Mammary epithelial cell (primary cell): ENCODE measurements at places on chromosomes 11 and 22. TPM values are rescaled to one million over a fixed set of nuclear protein-coding genes. Genes with fewer than 3 reads are reported as not detected.

CD3G gene
- not detected in 2 replicates for total RNA-seq

PNPLA5 gene
- total RNA-seq, result not detected in 2 replicates

MRPL49 gene
- total RNA-seq, result 54.7 TPM

C11orf21 gene
- not detected in 2 replicates for total RNA-seq

DNA sequence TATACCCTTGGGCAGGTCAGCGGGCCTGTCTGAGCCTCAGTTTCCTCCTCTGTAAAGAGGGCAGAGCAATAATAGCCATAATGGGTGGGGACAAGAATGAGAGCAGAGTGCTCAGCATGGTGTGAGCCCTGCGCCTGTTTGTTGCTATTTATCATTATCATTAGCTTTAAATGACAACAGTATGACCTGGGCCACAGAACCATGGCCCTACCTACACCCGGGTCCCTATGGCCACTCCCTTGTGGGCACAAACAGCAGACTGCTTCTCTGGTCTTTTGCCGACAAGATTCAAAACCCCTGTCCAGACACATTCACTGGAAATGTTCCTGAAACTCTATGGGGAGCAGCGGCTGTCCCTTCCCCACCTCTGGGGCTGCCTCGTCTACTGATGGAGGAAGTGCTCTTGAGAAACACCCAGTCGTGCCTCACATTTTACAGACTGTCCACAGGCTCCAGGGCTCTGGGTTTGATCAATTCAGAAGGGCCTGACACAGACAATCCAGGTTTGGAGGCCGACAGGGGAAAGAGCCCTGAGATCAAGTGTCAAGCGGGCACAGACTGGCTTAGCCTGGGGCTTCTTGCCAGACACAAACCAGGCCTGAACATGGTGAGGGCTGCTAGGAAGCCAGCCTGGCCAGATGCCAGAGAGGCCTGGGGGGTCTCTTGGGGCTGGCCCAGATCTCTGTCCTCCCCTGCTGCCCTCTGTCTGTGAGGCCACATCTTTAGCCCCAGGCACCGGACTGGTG lies 112.5 kb upstream of the CD82 start:
- DNase-seq, result no peak

GRCh38 chr22:27105142-27106025 lies 448.0 kb downstream of the MIAT start:
- no peak for DNase-seq

GRCh38 chr11:31646216-31646615 lies 136.6 kb downstream of the ELP4 start:
- peak; percentile 26 for DNase-seq

- DNase-seq, result no peak
Measured at GRCh38 chr11:110268441-110268840, 28.0 kb downstream of the RDX start.

DNA sequence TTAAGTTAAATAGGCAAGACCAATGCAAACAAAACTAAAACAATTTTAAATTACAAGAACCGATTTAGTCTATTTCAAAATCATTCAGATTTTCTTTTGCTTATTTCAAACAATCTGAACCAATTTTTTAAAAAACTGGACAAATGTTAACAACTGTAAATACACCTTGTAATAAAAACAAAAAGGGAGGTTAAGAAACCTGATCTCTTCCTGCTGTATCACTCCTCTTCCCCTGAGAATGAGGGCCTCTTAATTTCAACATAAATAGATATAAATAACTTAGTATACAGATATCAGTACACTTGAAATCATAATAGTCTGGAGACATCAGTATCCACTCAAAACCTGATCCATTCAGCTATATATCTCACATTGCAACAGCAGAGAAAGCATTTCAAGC lies 346.6 kb downstream of the TTC28 start:
- no peak for DNase-seq

- no peak for DNase-seq
Measured at GRCh38 chr22:34294986-34295385, 374.7 kb upstream of the LARGE1 start.

DNA sequence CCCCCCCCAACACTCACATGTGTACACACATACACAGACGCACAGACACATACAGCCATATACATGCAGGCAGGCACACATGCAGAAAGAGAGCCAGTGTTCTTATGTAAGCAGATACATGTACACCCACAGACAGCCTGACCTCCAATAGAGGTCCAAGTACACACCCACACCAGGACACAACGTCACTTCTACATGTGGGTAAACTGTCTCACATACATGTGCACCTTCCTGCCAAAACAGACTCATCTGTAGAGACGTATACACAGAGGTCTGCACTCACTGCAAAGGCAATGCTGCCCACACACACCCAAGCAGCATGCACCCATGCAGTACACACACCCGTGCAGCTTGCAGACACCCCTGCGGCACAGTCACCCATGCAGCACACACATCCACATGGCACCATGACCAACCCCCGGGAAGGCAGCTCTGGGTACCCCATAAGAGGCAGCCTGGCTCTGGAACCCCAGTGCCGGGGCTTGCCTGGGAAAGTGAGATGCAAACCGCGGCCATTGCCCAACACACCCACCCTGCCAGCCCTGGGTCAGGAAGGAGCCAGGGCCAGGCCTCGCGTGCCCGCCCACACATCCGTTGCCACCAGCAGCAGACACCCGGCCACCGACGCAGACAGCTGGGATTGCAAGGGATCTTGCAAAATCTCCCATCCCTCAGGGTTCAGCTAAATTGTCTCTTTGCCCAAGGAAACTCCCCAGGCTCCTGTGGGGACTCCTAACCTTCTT lies 10.1 kb downstream of the CASTOR1 start:
- peak; percentile 34 for DNase-seq

- DNase-seq, result no peak
Measured at GRCh38 chr11:112288021-112288420, 27.4 kb upstream of the PLET1 start.
